ENCODE measurements at places on chromosomes 4 and X.

DNA sequence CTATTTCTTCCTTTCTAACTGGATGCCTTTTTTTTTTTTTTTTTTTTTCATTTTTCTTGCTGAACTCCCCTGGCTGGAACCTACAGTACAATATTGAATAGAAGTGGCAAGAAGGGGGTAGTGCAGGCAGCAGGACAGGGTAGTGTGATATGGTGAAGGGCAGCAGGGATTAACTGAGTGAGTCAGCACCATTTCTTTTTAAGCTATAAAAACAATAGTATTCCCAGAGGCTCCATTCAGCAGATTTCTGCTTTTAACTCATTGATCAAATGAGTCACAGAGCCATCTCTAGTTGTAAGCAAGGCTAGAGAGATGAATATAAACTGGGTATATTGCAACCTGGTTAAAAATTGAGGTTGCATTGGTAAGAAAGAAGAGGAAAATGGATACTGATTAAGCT lies 53.6 kb upstream of the SETD7 start:
- no peak for DNase-seq

DNA sequence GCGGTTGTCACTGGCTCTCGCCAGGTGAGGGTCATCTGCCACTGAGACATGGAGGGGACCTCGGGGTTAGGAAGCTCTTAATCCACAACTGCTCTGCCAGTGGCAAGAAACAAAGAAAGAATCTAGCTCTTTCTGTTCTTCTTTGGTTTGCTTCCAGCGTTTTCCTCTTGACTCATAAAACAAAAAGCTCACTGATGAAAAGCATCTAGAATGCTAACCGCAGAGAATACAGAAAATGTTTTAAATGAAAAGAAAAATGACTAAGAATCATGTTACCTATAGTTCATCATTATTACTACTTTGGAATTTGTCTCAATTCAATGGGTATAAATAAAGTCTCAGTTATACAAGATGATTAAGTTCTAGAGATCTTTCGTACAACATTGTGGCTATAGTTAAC lies 274.8 kb upstream of the TENM3 start:
- no peak for DNase-seq

DNA sequence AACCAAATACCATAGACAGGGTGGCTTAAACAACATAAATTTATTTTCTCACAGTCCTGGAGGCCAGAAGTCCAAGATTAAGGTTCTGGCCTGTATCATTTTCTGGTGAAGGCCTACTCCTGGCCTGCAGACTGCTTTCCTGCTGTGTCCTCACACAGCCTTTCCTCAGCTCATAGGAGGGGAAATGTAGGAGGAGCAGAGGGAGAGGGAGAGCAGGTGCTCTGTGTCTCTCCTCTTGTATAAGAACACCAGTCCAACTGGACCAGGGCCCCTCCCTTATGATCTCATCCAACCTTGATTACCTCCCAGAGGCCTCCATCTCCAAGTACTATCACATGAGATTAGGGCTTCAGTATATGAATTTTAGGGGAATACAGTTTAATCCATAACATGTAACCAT lies 34.3 kb downstream of the RAPGEF2 start:
- no peak for DNase-seq

DNA sequence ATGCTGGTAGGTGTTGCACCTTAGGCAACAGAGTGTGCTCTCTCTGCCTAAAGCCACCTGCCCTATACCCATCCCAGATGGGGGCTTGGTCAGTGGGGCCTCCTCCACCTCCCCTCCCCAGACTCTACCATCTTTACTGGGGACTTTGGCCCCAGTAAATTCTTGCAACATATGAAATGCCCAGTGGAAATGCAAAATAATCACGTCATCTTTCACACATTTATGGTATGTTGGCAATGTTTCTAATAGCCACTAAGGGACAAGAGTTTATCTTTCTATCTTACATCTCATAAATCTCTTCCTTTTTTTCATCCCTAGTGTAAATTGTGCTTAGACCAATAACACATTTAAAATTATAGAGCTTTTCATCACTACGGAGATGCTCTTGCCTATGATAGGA lies 103.0 kb upstream of the MAML3 start:
- no peak for DNase-seq

DNA sequence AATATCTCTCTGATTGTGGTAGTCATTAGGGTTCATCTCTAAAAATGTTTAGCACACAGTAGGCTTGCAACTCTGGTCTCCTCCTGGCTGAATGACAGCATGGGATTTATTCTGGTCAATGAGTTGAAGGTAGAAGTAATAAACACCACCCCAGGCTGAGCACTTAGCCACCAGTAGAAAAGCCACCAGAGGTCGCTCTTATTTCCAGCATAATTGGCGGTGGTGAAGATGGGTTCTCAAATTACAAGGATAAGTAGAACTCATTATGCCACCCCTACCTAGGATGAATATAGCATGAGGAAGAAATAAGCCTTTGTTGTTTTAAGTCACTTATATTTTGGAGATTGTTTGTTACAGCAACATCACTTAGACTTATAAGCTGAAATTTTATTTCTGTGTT lies 302.7 kb downstream of the GPM6A start:
- no peak for DNase-seq
